NCI-H187 (cell line): ENCODE measurements at places on chromosomes 3 and 15.
A peak's percentile ranks its signal among the peaks of the same experiment; 100 is the strongest.

- no peak for DNase-seq
These were observed 705 bp downstream of the NIPA2 start for GRCh38 chr15:22839046-22839695.

DNA sequence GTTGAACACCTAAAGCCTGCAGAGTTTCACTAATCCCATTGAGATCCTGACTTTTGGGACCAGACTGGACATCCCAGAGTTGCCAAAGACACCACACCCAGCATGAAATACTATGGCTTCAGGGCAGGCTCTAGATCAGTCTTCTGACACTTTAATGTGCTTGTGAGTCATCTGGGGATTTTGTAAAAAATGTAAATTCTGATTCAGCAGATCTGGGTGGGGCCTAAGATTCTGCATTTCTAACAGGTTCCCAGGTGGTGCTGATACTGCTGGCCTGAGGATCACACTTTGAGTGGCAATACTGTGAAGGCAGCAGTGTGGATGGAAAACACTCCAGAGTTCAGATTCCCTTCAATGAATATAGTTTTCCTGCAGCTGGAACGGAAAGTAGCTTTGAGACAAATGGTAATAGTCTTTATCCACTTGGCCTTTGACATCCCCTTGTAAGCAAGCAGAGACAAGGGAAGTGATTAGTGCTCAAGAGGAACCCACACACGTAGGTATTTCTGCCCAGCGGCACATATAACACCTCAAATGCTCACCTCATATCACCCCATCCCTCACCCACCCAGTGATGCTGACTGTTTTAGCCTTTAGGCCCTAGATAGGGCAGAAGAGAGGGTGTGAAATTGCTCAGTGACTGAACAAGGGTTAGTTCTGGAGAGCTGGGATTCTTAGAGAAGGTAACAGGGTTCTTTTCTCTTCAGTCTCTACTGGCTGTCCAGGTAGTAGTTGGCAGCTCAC, 51.5 kb upstream of the GSK3B start:
- no peak for DNase-seq

DNA sequence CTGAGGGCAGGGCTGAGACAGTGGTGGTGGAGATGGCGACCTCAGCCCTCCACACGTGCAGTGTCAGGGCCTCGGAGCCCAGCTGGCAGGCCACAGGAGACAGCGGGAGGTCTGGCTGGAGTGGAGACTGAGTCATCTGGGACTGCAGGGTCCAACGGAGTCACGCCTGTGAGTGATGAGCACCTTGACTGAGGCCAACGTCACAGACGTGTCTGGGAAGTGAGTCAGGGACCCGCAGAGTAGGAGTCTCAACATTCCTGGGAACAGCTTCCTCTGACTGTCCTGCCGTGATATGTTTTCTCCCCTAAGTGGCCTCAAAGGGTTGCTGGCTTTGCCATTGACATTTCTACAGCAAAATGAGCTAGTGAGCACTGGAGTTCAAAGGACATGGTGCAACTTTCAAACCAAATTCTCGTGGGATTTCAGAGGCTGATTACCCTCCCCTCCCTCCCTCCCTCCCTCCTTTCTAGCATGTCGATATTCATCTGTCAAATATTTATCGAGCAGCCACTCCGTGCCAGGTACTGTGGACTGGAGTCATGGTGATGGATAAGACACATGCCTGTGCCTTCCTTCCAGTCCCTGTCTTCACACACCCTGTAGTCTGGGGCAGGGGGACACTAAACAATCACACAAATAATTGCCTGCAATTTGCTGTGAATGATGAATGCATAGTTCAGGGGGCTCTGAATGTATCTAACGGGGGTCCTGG, 53.3 kb upstream of the AMOTL2 start:
- DNase-seq = no peak

DNA sequence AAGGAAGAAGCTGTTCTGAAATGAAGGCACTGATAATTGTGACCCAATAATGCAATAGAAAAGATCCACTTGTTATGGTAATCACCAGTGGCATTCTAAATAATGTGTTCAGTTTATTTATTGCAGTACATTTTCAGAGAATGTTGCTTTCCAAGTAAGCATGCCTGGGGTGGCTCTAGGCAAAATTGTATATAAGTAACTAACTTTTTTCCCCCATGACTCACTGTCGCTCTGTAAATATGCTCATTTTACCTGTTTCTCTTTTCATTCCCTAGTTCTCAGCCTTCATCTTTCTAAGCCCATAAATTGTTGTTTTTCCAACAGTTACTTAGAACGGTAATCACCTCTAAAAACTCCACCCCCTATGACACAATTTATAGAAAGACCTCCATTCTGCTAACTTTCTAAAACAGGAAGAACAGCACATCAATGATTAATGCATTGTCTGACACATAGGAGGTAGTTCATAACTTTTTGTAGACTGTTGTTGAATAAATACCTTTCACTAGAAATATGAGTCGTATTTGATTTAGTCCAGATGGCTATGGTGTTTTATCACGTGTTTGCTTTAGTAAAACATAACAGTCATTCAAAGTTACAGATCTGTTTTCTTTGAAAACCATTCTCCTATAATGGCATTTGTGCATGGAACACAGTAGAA, 143.1 kb downstream of the LSAMP start:
- DNase-seq = no peak

DNA sequence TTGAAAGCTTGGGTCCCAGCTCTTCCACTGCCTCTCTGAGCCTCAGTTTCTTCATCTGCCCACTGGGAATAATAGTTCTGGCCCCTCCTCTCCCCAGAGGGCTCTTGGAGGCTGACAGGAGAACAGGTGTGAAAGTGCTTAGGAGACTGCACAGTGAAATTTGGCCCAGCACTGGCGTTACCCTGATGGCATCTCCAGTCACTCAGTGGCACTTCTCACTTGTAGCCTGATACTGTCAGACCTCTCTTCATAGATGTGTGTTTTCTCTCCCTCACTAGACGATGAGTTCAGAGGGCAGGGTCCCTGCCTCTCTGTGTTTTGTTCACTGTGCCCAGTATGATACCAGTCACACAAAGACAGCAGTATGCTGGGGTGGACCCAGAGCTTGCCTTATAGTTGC, 22.2 kb upstream of the IGDCC3 start:
- no peak for DNase-seq

GRCh38 chr3:103388214-103388613, 953.4 kb downstream of the ZPLD1 start:
- no peak for DNase-seq

DNA sequence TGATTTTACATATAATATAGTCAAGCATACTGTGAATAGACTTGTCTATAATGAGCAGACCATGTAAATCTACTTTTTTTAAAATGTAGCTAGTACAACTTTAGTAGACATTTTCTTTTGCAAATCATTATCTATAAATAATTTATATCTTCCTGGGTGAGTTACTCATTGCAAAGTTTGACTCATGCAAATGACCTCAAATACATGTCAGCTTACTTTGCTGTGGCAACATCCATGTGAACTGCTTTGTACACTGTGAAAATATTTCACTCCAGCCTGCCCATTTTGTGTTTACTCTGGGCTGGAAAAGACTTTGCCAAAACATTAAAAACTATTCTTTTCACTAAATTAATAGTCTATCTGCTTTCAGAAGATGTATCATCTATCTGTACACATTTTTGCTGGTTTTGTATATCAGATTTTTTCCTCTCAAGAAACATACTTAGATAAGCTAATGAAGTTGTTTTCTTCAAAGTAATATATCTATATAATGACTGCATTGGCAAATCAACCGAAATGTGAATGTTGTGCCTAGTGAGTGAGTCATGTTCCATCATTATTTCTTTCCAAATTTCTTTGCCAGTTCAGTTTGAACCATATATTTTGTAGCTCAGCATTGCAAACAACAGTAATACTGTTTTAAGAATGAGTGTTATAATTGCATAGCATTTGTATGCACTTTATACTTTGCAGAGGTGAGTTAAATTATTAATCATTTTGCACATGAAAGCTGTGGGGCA, 26.5 kb downstream of the IGSF10 start:
- DNase-seq = no peak

DNA sequence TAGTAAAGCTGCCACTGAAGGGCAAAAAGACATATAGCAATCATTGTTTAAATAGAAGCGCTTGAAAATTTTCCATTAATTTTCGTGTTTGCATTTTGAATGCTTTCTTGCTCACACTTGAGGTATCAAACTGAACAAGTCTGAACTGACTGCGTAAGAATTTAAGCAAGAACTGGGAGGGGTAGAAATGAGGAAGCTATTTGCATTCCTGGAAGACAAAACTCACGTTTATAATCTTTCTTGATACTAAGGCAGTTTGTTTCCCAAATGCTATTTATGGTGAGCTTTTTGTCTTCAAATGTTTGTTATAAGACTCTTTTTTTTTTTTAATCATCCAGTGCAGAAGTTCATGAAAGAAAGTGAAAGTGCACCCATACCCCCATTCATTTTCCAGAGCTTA, 499.8 kb upstream of the TPRG1 start:
- no peak for DNase-seq

DNA sequence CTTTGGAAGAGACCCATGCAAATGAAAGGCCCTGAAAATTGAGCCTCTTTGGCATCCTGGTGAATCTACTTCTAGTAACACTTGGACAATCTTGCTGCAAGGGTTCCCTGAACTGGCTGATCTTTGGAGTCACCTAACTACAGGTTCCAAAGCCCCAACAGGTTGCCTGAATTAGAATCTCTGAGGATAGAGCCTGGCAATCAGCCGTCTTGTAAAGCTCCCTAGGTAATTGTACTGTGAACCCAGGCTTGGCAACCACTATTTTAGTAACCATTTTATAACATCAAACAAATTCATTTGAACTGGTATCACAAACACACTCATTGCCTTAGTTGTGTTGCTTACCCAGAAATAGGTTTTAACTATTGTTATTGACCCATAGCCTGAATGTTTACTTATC, 20.1 kb downstream of the PAQR9 start:
- DNase-seq = no peak

GRCh38 chr15:47998619-47999019, 122.2 kb upstream of the SLC24A5 start:
- DNase-seq = no peak

DNA sequence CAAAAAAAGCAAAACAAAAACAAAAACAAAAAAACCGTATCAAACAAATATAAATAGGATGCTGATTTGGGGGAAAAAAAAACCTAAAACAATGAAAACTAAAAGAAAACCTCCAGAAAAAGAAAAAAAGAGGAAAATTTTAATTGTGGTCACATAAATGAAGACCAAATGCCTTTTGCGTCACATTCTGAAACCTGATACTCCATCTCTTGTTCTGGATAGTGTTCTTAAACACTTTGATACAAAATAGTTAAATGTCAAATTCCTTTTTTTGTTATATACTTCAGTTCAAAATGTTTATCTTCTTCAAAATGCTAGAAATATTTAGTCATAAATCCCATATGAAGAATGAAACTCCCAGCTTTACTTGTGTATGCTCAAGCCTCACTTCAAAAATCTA, 31.0 kb downstream of the COPS2 start:
- DNase-seq = no peak

- DNase-seq = no peak
These were observed 1.5 kb downstream of the SMAD6 start for GRCh38 chr15:66703540-66703941.

DNA sequence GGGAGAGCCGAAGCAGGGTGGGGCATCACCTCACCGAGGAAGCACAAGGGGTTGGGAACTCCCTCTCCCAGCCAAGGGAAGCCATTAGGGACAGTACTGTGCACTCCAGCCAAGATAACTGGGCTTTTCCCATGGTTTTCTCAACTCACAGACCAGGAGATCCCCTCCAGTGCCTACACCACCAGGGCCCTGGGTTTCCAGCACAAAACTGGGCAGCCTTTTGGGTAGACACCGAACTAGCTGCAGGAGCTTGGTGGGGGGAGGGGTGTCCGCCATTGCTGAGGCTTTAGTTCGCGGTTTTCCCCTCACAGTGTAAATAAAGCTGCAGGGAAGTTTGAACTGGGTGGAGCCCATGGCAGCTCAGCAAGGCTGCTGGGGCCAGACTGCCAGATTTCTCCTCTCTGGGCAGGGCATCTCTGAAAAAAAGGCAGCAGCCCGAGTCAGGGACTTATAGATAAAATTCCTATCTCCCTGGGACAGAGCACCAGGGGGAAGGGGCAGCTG, 129.6 kb upstream of the LMCD1 start:
- no peak for DNase-seq

DNA sequence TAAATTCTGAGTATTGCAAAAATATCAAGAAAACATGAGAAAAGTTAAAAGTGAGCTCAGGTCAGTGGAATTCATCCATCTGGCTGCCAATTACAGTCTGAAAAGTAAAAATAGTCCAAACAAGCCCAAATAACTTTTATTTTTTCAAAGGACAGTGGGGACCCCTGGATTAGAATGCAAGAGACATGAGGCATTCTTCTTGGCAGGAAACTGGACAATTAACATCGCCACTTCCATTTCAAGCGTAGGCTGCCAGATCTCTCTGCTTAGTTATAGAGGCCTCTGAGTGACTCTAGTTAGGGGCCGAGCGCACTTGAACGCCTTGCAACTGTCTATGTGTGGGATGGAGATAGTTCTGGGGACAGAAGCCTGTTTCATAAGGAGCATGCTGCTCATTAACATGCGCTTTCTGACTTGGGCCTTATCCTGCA, 189.1 kb downstream of the GHSR start:
- no peak for DNase-seq

- no peak for DNase-seq
These were observed 141.3 kb downstream of the ADAM10 start for GRCh38 chr15:58608129-58608590.

DNA sequence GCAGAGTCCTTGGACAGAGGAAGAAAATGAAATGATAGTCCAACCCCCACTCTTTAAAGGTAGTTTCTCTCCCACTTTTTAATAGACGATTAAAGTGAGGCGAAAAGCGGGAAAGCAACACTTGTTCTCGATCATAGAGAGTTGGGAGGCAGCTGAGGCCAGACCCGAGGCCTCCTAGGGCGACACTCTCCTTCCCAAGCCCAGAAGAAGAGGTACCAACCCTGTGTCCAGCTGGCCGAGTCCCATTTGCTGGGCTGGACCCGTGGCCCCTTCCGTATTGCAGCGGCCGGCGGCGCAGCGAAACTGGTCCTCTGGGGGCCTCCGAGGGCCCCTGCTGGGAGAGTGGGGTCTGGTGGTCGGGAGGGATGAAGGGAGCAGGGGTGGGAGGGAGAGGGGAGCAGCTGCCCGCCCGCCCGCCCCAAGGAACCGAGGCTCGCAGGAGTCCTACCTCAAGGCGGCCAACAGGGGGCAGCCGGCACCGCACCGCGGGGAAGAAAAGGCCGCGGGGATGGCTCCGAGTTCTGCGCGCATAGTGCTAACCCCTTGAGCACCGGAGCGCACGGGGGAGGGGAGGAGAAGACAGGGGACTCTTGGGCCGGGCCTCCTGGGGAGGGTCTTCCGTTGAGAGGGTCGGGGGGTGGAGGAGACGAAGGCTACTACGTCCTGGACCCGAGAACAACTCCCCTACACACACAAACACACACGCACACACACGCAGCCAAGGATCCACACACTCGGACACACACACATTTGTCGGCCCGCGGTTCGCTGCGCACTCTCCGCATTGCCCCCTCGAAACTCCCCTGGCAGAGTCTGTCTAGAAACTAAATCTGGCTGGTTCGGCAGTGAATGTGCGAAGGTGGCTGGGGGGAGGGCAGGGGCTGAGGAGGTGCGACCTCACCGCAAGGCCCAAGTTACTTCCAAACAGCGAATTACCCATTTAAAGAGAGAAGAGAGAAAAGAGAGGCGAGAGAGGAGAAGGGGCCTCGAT, 2.0 kb downstream of the WNT5A start:
- DNase-seq = peak; percentile 23

- no peak for DNase-seq
These were observed 50.3 kb upstream of the SEC13 start for GRCh38 chr3:10371167-10371566.

GRCh38 chr3:126035362-126036050, 48.4 kb downstream of the SLC41A3 start:
- no peak for DNase-seq

GRCh38 chr15:95990833-95991232, 339.7 kb upstream of the NR2F2 start:
- no peak for DNase-seq
